ENCODE measurements at places on chromosomes 6 and 20.

- no peak for DNase-seq
These were observed 118.8 kb downstream of the FYN start for GRCh38 chr6:111754423-111754822.

DNA sequence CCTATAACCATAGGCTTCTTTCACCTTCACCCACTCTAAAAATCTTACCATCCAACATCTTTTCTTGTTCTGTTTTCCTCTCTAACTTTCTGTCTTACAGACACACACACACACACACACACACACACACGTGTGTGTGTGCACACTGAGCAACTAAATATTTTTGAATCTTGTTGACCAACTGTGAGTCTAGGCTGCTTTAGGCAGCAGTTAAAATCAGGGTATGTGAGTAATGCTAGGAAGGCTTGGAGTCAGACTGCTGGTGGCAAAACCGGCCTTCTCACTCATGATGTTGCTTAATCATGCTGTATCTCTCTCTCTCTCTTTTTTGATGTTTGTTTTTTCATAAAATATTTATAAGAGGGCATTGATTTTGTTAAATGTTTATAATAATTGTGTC, 103.1 kb upstream of the TBX18 start:
- DNase-seq, result no peak

GRCh38 chr20:5160882-5161281, 34.1 kb downstream of the CDS2 start:
- DNase-seq, result no peak

DNA sequence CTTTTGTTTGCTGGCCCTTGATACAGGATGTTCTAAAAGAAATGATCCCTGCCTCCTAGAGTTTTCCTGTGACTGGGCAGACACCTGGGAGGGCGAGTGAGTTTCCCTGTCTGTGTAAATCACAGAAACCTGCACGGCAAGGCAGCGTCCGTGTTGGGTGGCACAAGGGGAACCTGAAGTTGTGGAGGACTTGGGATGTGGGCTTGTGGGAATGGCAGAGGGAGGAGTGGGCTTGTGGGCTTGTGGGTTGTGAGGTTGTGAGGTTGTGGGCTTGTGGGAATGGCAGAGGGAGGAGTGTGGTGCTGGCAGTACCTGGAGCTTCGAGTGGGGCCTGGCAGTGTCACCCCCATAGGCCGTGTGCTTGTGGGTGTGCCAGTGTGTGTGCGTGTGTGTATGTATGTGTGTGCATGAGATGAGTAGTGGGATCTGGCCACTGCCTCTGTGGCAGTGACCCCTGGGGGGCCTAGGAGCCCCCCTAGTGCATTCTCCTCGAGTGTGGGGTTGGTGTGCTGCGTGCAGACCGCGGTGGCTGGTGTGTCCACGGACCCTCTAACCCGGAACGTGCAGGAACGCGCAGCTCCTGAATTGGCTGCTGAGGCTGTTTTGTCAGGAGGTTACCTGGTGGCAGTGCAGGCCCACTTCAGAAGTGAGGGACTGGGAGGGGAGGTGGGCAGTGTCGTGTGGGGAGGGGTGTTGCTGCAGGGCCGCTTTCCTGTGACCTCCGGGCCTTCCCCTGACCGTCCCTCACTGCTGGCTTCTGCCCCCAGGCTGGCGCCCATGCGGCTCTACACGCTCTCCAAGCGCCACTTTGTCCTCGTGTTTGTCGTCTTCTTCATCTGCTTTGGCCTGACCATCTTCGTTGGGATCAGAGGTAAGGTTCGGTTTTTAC, 13.0 kb downstream of the TMEM181 start:
- DNase-seq, result no peak

- no peak for DNase-seq
These were observed 467.4 kb upstream of the PLCB4 start for GRCh38 chr20:8601542-8601912.

- DNase-seq, result no peak
These were observed 21.6 kb upstream of the ZNF831 start for GRCh38 chr20:59141818-59142581.

DNA sequence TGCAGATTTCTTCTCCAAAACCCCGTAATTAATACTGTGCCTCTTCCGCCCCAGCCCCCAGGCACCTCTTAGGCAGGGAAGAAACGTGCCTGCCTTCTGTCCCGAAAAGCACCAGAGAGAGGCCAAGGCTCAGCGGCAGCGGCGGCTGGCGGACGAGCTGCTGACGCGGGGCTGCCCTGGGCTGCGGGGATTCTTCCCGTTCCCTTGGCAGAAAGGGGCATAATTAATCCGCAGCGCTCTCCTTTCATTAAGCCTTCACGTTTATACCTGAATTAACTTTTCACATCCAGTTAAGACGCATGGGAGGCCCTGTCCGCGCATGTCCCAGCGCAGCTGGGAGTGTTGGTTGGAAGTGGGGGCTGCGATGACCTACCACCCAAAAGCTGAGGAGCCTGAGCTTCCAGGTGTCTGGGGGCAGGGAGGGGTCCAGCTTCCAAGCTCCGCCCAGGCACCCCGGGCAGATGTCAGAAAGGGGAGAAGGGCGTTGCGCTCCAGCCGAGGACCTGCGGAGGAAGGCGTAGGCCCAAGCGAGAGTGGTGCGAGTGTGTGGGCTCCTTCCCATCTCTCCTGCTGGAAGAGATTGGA, 167.4 kb upstream of the LRFN2 start:
- DNase-seq, result no peak

- DNase-seq, result no peak
These were observed 213.6 kb downstream of the RNGTT start for GRCh38 chr6:88749849-88750248.

DNA sequence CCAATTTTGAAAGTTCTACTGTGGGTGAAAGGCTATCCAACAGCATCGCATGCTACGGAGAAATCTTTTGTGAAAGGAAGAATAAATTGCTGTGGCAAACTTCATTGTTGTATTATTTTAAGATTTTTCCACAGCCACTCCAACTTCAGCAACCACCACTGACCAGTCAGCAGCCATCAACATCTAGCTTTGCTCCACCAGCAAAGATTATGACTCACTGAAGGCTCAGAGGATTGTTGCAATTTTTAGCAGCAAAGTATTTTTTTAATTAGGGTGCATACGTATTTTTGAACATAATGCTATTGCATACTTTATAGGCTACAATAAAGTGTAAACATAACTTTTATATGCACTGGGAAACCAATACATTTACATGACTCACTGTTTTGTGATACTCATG, 493.5 kb downstream of the TFAP2A start:
- DNase-seq, result no peak

- no peak for DNase-seq
These were observed 49.7 kb downstream of the PROKR2 start for GRCh38 chr20:5267092-5267491.

- no peak for DNase-seq
These were observed 62.7 kb upstream of the SULF2 start for GRCh38 chr20:47847884-47848485.

GRCh38 chr6:127762284-127762683, 138.6 kb downstream of the THEMIS start:
- DNase-seq, result no peak

DNA sequence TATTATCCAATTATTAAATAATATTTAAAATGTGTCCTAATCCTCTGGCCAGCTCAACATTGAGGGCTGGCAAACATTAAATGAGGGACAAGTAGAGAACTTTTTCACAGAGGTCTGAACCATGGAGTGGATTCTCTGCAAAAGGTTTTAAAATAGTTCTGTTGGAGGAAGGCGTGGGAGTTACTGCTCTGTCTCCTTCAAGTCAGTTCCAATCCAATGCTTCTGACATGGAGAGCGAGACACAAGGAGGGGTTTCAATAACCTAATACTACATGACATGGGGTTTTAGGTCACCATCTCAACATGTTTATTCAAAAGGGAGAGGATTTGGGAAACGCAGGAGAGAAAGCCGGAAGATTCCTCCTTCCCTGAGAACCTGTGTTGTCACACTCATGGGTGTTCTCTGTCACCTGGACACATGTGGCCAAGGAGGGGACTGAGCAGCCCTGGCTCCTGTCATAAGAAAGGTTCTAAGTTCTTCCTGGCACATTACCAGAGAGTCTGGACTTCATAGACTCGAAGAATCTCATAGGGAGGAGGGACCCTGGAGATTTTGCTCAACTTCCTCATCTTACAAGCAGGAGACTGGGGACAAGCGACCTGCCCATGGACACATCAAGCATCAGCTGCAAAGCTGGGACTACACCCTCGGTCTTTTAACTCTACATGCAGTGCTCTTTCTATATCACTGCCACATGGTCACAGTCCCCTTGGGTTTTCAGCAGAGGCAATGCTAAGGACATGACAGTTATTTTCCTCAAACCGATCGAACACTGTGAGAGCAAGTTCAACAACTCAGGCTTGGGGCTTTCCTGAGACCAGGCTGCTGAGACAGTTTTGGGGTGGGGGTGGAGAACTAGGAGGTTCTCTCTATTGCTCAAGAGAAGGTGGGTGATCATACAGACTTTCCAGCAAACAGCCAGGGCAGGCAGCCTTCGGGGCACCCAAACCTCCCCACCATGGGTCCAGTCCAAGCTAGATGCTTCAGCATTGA, 38.6 kb downstream of the PRDM1 start:
- no peak for DNase-seq

DNA sequence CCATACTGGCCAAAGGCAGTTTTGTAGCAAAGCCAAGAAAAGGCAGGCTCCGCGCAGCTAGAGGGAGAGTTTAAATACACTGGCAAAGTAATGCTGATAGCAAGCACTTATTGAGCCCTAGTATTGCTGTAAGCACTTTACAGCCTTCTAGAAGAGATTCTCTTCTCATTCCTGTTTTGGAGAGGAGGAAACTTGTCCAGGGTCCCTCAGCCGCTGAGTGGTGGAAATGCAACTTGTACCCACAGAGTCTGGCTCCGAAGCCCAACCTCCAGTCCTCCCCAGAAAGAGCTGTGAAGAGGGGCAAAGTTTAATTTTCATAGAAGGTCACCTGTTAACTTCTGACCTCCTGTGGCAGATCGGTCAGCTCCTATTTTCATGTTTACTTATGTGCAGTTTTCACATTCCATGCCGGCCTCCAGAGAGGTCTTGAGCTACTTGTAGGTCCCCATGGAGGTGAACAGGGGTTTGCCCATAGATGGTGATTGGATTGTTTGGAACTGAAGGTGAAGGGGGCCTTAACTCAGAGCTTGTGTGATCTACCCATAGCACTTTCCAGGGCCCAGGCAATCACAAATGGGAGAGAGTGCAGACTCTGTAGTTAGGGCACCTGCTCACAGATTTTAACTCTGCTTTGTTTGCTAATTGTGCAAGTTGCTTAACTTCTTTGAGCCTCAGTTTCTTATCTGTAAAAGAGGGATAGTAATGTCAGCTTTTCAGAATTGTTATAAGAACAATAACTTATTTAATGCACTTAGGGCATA, 70.7 kb downstream of the LYRM2 start:
- DNase-seq, result no peak

DNA sequence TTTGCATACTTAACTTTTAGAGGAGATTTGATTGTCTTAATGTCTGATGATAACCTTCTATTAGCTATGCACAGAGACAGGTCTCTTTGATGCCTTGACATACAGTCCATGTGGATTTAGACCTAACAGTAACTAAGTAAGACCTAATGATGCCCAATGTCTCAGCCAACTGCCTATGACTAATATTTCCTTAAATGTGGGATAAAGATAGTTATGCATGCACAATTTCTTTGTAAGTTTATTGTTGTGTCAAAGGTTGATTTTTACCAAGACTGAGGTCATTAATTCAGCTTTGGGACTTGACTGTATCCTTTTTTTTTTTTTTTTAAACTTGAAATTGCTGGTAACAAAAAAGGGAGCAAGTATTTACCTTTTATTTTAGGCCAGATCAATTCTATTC, 450.0 kb downstream of the HAO1 start:
- no peak for DNase-seq

- no peak for DNase-seq
These were observed 5.0 kb upstream of the DSE start for GRCh38 chr6:116365743-116366142.

GRCh38 chr6:19557191-19557590, 280.0 kb upstream of the ID4 start:
- no peak for DNase-seq

- DNase-seq, result no peak
These were observed 712 bp downstream of the ABHD16A start for GRCh38 chr6:31702405-31702818.

- DNase-seq, result no peak
These were observed 50.6 kb upstream of the SLC32A1 start for GRCh38 chr20:38673725-38674091.

DNA sequence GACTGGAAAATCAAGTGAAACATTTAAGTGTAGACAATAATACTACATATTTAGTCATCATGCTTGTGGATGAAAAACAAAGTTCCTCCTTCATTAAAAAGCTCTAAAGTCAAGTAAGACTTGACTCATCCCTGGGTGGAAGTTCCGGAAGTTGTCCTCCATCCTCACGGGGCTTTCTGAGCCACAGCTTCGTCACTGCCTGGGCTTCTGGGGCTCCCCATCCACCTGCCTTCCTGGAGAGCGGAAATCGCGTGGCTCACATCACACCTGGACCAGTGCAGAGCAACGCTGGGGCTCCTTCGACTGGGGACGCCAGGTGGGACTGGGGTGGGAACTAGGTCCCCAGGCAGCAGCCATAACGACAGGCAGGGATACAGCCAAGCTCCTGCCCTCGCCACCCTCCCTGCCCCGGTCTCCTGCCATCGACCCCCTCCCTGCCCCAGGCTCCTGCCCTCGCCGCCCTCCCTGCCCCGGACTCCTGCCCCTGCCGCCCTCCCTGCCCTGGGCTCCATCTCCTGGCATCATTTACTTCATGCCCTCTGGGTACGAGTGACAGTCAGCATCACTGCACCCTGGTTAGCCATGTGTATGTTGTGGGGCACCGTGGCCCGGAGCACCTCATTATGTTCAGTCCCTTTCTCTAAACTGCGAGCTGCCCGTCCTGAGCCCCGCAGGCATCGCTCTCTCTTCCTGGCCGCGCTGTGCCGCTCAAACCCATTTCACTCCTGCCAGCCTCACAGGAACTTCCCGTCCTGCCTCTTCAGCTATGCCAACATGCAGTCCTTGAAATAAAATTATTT, 12.9 kb downstream of the THBS2 start:
- no peak for DNase-seq

DNA sequence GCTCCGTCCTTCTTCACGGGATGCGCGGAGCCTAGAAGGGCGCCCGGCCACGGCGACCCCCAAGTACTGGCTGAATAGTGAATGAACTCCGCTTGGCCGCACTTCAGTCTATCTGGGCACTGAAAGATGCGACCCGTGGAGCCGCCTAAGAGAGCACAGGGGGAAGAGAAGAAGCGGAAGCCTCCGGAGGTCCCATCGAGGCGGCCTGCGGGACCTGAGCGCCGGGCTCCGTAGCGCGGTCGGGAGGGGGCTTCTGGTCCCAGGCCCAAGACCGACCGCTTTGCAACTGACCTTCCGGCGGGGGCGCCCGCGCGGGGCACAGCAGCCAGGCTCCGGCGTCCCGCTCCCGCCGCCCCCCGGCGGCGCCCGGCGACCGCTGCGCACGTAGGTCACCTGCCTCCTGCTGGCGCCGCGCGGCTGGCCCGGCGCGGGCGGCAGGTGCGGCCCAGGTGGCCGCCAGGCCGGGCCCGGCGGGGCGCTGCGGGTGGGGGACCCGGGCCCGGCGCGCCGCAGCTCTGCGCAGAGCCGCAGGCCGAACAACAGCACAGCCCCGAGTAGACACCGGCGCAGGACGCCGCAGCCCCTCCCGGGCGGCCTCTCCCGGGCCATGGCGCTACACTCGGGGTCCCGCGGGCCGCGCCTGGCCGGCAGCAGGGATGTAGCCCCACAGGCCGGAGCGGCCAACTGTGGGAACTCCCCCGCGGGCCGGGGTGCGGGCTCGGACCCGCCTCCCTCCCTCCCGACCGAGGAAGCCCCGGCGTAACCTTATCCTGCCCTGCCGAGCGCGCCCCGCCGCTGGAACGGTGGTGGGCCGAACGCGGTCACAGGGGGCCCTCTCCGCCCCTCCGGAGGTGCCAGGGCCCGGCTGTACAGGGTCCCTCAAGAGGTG, at the start of gene METTL24:
Gene METTL24, minus strand, starts transcription at position 686 of the 889 bp plus-strand sequence. Its CDS starts 77 bp downstream, at position 609.
- DNase-seq, result no peak
